ENCODE measurements at places on chromosomes 1 and 21. TPM values are rescaled to one million over a fixed set of nuclear protein-coding genes. Genes with fewer than 3 reads are reported as not detected.

DNA sequence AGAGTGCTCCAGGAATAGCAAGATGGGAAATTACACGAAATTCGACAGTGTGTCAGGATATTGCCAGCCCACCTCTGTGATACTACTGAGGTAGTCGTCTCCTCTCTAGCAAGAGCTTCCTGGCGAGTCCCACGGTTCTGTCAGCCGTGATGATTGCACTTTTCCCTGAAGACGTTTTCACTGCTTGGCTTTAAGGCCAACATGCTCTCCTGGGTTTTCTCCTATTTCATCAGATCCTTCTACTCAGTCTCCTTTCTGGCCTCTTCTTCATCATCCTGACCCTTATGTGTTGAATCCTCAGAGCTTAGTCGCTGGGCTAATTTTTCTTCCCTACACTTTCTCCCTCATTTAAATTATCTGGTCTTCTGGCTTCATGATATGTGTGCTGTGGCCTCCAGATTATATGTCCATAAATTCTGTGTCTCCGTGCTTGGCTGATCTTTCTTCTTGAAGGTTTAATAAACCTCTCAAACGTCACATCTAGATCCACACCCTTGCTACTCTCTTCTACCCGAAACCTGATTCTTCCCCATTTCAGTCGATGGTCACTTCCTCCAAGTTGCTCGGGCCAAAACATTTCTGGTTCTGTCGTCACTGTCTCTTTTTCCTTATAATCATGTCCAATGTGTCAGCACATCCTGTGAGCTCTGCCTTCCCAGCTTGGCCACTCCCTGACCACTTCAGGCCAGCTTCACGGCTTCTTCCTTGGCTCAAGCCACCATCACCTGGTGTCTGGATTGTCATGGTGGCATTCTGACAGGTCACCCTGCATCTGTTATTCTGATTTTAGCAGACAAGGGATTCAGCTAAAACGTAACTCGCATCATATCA is 12.2 kb downstream of the OR2B11 start:
- DNase-seq: no peak

The RHCE gene
- total RNA-seq: 0.44 TPM

DNA sequence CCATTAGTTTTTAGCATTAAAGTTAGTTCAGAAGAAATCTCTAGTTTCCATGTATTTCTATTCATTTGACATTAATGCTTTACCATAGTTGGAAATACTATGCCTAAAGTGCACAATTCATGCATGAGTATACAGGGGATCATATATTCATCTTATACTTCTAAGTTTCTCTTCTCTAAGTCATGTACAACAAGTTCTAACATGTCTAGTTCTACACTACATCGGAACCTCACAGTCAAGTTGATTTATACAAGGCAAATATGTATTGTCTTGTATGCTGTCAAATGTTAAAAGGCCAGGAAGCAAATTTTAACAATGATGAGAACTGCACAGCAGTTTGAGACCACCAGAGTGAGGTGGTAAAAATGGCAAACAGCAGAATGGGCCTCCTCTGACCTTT is 22.9 kb upstream of the MOB3C start:
- no peak for DNase-seq

The LRRIQ3 gene
- 1.6 TPM for total RNA-seq

DNA sequence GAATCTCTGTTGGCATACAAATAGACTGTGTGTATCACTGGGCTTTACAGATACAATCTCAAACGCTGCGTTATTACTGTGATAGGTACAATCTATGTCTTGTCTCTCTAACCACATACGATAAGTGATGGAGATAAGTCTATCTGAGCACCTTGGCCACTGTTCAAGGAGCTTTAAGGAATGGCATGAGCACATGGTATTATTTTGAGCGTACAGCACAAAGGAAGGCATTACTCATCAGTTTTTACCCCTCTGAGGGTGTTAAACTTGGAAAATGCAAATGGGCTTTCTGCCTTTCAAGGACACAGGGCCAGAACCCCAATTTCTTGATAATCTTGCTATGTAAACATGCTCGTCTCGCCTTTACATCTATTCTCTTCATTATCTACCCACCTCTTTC is 11.6 kb upstream of the SIPA1L2 start:
- no peak for DNase-seq

The KRTAP11-1 gene
- not detected for total RNA-seq

DNA sequence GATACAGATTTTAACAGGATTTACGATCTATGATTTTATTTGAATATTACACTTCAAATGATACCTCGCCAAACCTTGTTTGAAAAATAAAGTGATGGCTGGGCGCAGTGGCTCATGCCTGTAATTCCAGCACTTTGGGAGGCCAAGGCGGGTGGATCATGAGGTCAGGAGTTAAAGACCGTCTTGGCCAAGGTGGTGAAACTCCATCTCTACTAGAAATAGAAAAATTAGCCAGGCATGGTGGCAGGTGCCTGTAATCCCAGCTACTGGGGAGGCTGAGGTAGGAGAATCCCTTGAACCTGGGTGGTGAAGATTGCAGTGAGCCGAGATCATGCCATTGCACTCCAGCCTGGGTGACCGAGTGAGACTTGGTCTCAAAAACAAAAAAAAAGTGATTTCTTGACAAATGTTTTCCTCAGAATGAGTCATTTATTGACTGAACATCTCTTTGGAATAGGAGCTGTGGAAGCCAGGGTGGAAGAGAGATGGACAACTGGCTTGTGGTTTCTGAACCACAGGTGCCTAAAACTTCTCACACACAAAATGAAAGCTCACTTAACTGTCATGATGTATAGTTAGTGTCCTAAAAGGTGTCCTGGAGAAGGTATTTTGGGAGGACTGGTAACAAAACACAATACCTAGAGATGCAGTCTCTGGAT is 11.9 kb downstream of the PKNOX1 start:
- no peak for DNase-seq

- peak; percentile 93 for DNase-seq
Measured at GRCh38 chr1:182143825-182144645, 82.5 kb upstream of the ZNF648 start.

The TFF1 gene
- total RNA-seq: not detected

GRCh38 chr1:236760480-236760879 is 34.6 kb upstream of the MTR start:
- peak; percentile 68 for DNase-seq

The ERICH3 gene
- 0.50 TPM for total RNA-seq

DNA sequence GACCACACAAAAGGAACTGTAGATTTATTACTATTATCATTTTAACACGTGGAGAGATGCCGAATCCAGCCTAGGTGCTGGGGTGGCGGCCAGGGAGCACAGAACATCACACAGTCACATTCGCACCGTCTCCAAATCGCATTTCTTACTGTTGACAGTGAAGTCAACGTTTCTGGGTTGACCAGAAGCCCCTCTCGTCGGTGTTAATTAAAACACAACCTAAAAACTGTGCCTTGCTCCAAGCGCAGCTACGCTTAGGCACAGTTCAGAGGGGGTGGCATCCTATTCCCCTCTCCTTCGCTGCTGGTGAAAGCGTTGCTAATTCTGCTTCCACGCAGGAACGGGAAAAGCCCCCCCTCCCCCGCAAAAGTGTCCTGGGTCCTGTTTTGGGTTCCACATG is 4.1 kb downstream of the RIPK4 start:
- DNase-seq: no peak

DNA sequence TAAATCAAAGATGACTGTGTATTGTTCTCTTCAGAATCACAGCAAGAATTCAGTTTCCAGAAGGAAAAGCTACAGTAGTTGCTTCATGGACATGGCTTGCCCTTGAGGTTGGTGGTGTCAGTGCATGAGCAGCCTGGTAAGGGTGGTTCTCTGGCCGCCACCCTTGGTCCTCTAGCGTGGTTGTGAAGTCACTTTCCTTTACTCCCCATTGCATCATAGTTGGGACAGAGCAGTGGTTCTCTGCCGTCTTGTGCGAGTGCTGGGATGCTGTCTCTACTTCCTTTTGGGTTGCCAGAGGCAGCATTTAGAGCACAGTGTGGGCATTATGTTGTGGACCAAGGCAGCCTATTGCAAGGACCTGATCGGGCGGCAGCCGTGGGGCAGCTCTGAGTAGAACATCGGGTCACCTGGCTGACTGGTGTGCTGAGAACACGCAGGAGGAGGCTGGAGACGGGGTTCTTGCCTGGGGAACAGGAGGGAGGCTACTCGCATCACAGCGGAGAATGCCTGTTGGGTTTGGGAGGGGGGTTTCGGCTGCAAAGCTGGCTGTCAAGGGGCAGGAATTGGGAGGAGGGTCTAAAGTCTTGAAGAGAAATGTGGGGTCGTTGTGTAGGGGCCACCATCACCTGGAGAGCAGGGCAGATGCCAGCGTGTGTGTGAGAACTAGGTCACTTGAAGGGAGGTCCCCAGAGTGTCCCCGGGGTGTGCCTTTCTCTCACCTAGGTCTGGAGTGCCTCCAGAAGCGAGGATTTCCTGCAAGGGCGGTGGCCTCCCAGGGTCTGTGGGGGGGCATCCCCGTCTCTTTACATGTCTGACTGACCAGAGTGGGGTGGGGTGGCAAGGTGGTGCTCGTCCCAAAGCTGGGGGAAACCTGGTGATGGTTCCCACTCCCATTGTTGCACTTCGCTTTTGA is 6.3 kb downstream of the ARF1 start:
- DNase-seq: peak; percentile 57
